Fibroblast of skin of right biceps (primary cell): ENCODE measurements at places on chromosomes 4 and X.

GRCh38 chr4:40199999-40200874, 3.4 kb downstream of the RHOH start:
- peak; percentile 20 for DNase-seq

DNA sequence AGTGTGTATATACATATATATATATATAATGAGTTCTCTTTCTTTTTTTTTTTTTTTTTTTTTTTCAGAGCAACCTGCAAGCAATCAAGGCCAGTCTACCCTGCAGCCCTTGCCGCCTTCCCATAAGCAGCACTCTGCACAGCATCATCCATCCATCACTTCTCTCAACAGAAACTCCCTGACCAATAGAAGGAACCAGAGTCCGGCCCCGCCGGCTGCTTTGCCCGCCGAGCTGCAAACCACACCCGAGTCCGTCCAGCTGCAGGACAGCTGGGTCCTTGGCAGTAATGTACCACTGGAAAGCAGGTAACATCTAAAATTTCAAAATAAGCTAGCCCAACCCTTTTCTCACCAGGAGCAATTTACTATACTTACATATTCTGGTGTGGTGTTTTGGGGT, 316.3 kb downstream of the DCTD start:
- no peak for DNase-seq

DNA sequence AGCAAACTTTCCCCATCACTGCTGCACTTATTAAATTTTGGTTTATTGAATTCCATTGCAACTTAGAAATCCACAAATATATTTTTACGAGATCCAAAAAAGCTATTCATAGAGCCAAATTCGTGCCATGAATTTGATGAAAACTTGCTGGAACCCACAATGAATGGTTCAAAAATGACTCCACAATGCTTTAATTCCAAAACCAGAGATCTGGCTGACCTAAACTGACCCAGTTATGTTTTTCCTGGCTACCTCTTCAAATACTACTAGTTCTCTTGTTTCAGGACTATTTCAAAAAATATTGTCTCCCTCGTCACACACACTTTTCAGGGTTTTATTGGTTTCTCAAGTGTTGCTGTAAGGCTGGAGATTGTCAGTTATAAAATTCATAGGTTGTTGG, 474.8 kb downstream of the PDGFC start:
- peak; percentile 76 for DNase-seq

GRCh38 chrX:130039847-130040246, 57.4 kb downstream of the BCORL1 start:
- DNase-seq: no peak

- DNase-seq: peak; percentile 85
Observed at GRCh38 chrX:68989865-68990606, 161.2 kb downstream of the EFNB1 start.

GRCh38 chr4:31482691-31483090, 762.5 kb downstream of the PCDH7 start:
- no peak for DNase-seq

- peak; percentile 37 for DNase-seq
Observed at GRCh38 chrX:106898462-106898861, 4.7 kb downstream of the RIPPLY1 start.

GRCh38 chrX:147403040-147403439, 508.7 kb upstream of the FMR1 start:
- DNase-seq: no peak

GRCh38 chrX:9336456-9336855, 128.4 kb upstream of the TBL1X start:
- no peak for DNase-seq

DNA sequence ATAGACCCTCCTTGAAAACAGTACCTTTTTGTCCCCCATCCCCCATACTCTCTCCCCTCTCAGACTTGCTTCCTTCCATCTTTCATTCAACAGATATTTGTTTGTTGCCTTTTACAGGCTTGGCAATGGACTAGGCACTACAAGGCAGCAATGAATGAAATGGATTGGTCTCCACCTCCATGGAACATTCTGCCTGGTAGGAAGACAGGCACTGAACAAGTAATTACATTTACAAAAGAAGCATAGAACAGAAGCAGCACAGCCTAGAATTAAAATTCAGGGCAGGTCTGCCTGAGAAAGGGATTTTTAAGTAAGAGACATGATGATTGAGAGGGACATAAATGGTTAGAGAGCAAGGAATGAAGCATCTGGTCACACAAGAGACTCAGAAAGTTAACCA, 346.1 kb downstream of the GRXCR1 start:
- DNase-seq: no peak

DNA sequence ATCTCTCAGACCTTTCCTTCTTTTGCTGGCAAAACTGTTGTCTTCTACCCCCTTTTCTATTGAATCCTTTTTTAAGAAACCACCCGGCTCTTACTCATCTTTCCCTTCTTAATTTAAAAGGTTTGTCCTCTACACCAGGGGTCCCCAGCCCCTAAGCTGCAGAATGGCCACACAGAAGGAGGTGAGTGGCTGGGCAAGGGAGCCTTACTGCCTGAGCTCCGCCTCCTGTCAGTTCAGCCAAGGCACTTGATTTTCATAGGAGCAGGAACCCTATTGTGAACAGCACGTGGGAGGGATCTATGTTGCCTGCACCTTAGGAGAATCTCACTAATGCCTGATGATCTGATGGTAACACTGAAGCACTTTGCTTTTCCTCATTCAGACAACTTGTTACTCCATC, 726.3 kb upstream of the INTU start:
- DNase-seq: no peak

GRCh38 chrX:100647095-100647494, 3.1 kb downstream of the SRPX2 start:
- DNase-seq: no peak

GRCh38 chr4:74570095-74570494, 125.2 kb downstream of the AREG start:
- no peak for DNase-seq

DNA sequence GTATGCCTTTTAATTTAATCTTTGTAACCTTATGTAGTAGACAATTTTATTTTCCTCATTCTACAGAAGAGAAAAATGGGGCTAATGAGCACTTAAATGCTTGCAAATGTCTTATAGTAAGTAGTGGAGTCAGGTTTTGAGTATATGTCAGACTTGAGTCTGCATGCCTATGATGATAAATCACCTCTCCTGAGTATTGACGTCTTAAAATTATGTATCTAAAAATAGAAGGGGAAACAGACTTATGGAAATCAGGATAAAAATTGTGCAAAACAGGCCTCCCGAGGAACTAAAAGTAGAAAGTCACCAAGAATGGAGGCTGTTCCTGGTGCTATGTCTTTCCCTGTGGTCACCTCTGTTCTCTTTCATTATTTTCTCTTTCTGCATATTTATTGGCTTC, 92.7 kb downstream of the STIM2 start:
- DNase-seq: peak; percentile 11

DNA sequence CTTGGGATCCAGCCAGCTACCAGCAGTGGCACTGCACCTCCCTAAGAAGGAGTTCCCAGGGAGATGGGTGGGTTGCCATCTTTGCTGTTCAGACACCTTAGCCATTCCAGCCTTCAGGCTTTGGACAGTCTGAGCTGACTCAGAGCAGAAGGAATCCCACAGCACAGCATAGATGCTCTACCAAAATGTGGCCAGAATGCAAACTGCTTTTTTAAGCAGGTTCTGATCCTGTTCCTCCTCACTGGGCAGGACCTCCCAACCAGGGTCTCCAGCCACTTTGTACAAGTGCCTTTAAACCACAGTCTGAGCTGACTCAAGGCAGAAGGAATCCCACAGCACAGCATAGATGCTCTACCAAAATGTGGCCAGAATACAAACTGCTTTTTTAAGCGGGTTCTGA, 209.0 kb downstream of the NPNT start:
- no peak for DNase-seq

DNA sequence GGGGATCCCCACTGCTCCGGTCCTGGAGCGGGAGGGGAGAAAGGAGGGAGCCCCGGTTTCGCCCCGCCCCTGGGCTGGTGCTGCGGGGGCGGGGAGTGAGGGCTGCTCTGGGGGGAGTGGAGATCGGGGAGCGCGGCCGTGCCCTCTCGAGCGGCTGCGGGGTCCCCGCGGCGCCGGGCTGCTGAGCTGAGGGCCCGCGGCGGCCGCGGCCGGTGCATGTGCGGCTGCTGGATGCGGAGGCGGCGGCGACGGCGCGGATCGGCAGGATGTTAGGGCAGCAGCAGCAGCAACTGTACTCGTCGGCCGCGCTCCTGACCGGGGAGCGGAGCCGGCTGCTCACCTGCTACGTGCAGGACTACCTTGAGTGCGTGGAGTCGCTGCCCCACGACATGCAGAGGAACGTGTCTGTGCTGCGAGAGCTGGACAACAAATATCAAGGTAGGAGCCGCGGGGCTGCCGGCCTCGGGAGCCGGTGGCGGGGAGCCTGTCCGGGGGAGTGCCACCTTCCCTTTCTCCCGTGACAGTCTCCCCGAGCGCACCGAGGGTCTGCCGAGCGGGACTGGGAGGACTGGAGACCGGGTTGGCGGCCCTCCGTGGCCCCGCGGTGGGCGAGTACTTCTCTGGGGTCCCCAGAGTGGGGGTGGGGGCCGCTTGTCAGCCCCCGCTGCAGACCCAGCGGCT, at the start of gene ING2:
TSS of gene ING2 (plus strand) at position 129 of the 681 bp plus-strand sequence. CDS start at position 267, 138 bp downstream.
- peak; percentile 78 for DNase-seq

DNA sequence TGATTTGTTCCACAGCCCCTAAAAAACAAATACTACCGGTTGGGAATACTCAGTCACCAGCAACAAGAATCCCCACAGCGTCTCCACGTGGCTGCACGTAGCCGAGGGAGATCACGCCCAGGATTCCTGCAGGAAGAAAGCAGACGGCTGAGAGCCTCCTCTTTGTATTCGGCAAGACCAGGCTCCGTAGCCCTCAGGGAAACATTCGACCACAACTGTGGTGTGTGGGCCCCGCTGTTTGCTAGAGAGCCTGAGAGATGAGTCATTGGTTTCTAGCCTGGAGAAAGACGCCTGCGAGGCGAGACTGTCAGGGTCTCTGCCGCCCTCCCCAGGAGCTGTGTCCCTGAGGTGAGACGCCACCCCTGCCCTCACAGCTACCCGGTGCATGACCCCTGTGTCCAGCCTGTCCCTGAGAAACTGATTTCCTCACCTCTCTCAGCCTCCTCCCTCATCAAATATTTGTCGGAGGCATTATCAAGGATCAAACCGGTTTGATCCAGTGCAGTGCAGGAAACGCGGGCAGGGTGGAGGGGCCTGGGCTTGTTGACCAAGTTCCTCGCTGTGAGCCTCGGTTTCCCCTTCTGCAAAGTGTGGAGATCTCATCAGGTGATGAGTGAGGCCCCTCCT, 4.7 kb upstream of the S100P start:
- peak; percentile 97 for DNase-seq

GRCh38 chrX:34629572-34629971, 27.5 kb downstream of the TMEM47 start:
- DNase-seq: peak; percentile 72

DNA sequence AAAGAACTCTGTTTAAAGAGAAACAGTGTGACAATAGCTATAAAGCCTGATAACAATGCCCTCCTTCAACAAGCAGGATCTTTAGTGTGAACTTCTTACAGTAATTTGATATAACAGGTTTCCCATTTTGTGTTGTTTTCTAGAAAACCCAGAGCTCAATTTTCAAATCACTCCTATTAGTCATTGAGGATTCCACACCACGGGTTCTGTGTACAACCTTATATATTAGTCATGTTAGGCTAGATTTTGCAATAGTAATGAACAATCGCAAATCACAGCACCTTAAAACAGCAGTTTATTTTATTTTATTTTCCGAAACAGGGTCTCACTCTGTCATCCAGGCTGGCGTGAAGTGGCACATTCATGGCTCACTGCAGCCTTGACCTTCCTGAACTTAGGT, 1020.9 kb upstream of the INTU start:
- DNase-seq: peak; percentile 65

DNA sequence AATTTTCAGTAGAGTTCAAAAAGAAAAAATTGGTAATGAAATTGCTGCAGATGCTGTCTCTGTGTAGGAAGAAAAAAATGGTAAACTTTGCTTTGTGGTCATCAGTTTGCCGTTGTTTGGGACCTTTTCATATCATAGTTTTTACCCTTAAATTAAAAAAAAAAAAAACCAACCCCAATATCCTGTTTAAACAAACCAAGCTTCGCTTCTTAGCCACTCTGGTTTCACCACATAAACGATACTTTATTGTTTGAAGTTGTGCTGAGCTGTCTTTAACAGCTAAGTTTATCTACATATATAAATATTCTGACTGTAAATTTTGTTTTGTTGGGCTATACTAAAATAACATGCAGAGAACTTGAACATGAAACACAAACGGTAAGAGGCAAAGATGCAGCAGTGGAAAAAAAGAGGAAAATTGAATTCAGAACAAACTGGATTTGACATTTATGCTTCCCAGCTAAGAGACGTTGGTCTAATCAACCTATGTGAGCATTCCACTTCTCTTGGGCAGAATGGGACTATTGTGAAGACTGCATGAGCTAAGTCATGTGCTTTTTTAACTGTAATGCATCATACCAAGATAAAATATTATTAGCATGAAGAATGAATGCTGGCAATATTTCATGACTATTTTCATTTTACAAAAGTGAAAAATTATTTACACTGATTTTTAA, 15.7 kb upstream of the H2AZ1 start:
- no peak for DNase-seq

DNA sequence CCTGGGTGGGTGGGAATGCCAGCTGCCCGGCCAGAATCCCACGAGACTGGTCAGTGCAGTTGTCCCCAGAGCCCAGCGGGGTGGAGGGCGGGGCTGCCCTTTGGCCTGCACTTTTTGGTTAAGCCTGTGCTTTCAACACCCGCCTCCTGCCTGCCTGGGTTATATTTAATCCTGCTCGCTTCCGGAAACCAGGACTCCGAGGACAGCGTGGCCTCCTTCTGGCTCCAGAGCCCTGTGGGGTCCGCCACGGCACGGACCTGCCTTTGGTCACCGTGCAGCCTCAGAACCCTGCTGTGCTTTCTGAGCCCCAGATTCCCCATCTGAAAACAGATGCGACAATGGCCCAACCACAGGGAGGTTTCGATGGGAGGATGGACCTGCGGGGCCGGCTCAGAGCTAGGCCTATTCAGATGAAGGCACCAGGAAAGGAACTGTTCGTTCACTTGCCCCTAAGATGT, 29.4 kb upstream of the KIAA0232 start:
- no peak for DNase-seq

DNA sequence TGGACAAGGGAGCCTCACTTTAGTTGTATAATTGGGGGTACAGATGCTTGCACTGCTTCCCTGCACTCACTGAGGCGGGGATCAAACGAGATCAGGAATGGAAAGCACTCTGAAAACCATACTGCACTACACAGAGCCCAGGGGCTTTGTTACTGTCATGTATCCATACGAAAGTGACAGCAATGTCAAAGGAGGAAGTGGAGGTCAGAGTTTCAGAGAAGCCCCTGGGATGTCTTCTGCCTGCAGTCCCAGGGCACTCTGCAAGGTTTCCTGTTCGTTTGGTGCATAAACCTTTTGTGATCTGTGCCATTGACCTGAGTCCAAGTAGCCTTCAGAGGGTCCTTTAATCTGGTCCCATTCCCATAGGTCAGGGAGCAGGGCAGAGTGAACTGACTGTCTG, 31.2 kb downstream of the RNF175 start:
- no peak for DNase-seq

GRCh38 chr4:98570151-98570797, 88.1 kb downstream of the TSPAN5 start:
- DNase-seq: no peak

GRCh38 chr4:52870225-52870624, 8.1 kb downstream of the RASL11B start:
- no peak for DNase-seq
